Activated CD8-positive, alpha-beta T cell treated with anti-CD3 and anti-CD28 coated beads, Interleukin-2, amount 10 ng/mL, durations not matched to agents 7 days and 5 days (primary cell): ENCODE measurements at places on chromosomes 1 and 21.

DNA sequence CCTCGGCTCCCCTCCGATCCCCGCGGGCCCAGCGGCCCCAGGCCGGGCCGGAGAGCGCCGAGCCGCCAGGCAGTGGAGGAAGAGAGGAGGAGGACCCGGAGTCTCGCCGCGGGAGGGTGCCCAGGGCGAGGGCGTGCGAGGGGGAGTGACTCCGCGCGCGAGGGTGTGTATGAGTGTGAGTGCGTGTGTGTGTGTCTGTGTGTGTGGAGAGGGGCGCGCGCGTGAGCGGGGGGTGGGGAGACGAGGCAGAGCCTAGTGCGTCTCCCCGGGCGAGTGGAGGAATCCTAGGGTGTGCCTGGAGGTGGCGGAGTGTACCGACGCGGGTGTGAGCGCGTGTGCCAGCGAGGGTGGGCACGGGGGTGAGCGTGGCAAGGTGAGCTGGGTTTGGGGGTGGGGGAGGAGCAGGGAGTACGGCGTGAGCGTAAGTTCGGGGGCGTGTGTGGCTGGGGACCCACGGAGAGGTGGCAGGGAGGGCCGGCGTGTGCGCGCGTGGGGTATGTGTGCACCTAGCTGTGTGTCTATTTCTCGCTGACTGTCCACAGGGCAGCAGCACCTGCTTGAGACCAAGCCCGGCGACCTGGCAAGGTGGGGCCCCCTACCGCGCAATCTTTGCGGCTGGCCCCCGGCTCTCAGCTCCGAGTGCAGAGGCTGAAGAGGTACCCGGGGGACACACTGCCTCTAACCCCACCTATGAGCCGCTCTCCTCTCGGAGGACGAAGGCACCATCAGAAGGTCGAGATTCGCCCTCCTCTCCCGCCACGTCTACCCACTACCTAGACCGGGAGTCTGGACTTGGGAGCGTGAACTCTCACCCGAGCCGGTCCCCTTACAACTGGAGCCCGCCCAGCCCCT lies 784 bp upstream of the KCND3 start:
- no peak for DNase-seq

- no peak for DNase-seq
Observed at GRCh38 chr1:154725865-154726264, 117.9 kb upstream of the ADAR start.

GRCh38 chr1:19124273-19124672 lies 85.8 kb downstream of the UBR4 start:
- DNase-seq: peak; percentile 40

DNA sequence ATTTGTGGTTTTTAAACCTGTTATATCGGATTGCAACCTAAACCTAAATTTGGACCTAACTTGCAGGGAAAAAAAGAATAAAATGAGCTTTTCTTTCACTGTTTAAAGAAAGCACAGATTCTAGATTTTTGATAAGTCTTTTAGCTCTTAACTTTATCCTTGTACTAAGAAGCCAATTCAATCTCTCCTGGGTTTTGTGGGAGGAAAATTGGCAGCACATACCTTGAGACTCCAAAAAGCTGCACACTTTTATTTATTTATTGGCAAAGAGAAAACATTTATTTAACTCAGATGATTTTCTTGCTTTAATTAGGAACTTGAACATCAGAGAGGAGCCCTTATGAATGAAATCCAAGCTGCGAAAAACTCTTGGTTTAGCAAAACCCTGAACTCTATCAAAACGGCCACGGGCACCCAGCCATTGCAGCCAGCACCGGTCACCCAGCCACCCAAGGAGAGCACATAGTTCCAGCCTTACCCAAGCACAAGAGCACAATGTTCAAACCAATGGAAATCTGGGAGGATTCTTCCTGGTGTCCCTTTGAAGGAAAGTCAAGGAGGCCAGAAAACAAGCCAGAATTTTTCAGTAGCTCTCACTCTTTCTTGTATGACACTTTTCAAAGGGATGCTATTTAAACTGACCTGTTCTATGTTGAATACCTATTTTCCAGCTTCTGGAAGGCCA lies 10.1 kb upstream of the CACYBP start:
- no peak for DNase-seq

GRCh38 chr1:5001466-5001865 lies 347.1 kb downstream of the AJAP1 start:
- peak; percentile 23 for DNase-seq

- DNase-seq: no peak
Observed at GRCh38 chr1:102961549-102961948, 146.8 kb downstream of the COL11A1 start.

- no peak for DNase-seq
Observed at GRCh38 chr1:164708596-164708995, 149.6 kb downstream of the PBX1 start.

GRCh38 chr1:119656410-119656955 lies 8.4 kb upstream of the ZNF697 start:
- DNase-seq: no peak

- DNase-seq: no peak
Observed at GRCh38 chr1:208944981-208945451, 638.5 kb upstream of the CAMK1G start.

DNA sequence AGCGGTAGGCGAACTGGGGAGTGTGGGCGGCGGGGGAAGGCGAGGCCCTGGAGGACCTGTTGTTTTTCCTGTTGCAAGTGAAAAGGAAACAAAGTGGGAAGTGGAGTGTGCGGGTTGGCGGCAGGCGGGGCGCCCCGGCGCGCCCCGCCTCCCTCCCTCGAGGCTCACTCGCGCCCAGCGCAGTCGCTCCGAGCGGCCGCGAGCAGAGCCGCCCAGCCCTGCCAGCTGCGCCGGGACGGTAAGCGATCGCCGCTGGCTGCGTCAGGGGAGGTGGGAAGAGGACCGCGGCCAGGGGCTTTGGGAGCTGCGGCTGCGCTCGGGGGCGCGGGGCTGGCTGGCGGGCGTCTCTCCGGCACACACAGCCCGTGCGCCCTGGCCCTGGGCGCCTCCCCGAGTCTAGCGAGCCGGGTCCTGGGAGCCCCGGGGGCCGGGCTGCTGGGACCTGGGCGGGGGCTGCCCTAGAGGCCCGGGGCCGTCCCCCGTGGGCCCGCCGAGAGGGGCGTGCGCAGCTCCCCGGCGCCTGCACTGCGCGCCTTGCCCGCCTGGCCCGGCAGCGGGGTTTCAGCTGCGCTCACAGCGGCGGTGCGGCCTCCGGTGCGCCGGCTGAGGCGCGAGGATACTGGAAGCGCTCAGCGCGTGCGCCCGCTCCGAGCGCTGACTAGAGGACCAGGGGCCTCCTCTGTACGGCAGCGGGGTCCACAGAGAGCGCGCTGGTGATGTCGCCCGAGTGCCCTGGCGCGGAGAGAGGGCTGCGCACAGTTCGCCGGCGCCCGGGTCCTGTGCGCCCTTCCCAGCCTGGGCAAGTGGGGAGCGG lies at the start of gene PIK3CD:
PIK3CD (plus strand) TSS at position 167 of the 814 bp plus-strand sequence. CDS start 58,725 bp downstream, outside the sequence.
- DNase-seq: peak; percentile 59
